ENCODE measurements at places on chromosomes 6 and 20. TPM values are rescaled to one million over a fixed set of nuclear protein-coding genes. Genes with fewer than 3 reads are reported as not detected.

OPN5 gene
- not detected for total RNA-seq

LRRN4 gene
- not detected for total RNA-seq

ELMO2 gene
- total RNA-seq = 57.5 TPM

DDO gene
- 0.45 TPM for total RNA-seq

IYD gene
- total RNA-seq = not detected

ERVFRD-1 gene
- total RNA-seq = not detected

Measured in cerebellum (tissue), 4 donors.